NCI-H460 (cell line): ENCODE measurements at places on chromosomes 7 and 10.

DNA sequence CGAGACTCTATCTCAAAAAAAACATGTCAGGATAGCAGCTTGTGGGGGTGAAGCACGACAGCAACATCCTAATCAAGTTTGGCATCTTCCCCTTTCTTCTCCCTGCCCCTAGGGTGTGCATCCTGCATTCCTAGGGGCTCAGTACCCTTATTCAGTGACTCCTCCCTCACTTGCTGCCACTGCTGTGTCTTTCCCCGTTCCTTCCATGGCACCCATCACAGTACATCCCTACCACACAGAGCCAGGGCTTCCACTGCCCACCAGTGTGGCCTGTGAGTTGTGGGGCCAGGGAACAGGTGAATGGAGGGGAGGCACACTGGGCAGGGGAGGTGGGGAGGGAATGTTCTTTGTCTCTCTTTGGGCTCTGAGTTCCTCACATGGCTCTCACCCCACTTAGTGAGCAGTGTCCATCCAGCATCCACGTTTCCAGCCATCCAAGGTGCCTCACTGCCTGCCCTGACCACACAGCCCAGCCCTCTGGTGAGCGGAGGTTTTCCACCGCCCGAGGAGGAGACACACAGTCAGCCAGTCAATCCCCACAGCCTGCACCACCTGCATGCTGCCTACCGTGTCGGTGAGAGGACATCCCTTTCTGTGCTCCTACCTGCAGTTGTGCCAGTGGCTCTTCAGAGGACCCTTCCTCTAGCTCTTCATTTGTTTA, 11.4 kb downstream of the NDST2 start:
- DNase-seq: no peak

DNA sequence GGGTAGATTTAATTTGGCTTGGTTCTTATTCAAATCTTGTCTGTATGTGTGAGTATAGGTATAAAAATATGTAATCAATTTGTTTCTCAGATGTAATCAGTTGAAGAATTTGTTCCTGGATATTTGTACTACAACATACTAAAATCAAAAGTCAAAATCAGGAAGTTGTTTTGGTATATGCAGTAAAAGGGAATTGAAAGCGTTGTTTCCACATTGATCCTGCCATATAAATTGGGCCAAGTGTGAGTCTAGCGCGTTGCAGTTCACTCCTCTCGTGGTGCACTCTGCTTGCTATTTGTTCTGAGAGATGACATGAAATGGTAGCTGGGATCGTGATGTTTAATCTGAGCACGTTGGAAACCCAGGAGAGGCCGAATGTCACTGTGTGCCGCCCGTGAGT, 55.9 kb downstream of the SHH start:
- no peak for DNase-seq

GRCh38 chr10:123013456-123014419, 4.9 kb downstream of the ACADSB start:
- DNase-seq: no peak

- DNase-seq: no peak
These were observed 31.2 kb downstream of the ARMH3 start for GRCh38 chr10:102024799-102025198.
